ENCODE measurements at places on chromosomes 3 and 15. TPM values are rescaled to one million over a fixed set of nuclear protein-coding genes. Genes with fewer than 3 reads are reported as not detected.

DNA sequence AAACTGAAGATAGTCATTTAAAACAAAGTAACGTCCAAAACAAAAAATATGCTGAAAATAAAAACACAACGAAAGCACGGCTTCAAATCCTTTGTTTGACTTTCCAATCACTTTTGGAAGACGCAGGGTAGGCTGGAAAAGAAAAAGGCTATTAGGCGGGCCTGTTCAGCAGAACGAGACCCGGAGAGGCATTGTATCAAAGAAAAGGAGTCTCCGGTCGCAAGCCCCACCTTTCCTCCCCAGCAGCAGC is 691 bp downstream of the SENP7 start:
- no peak for DNase-seq

GRCh38 chr3:61935814-61936213 is 374.4 kb downstream of the PTPRG start:
- DNase-seq, result no peak

CDHR4 gene
- total RNA-seq, result 3.2 TPM

SLC28A1 gene
- not detected for total RNA-seq

CD200 gene
- total RNA-seq, result 9.6 TPM

ARNT2 gene
- 16.2 TPM for total RNA-seq

Measured in ovary (tissue), 10 donors.